Smooth muscle cell of bladder (primary cell): ENCODE measurements at places on chromosomes 4 and X. TPM values are rescaled to one million over a fixed set of nuclear protein-coding genes. Genes with fewer than 3 reads are reported as not detected.

Gene WNK3
- 0.14 and 0.28 TPM in 2 replicates for total RNA-seq

Gene P2RY8
- not detected in 2 replicates for total RNA-seq

Gene DIPK2B
- total RNA-seq, result 0.18 TPM in 1 of 2 replicates, not detected in the other

Gene MAGEA12
- total RNA-seq, result under 0.01 and 0.14 TPM in 2 replicates

Gene ARHGEF9
- total RNA-seq, result 10.4 and 12.5 TPM in 2 replicates

Gene AIFM1
- total RNA-seq, result 22.9 and 23.6 TPM in 2 replicates

Gene MAGEA3
- not detected in 2 replicates for total RNA-seq

Gene ZNF630
- total RNA-seq, result 1.7 and 2.1 TPM in 2 replicates
